Brain microvascular endothelial cell (primary cell): ENCODE measurements at places on chromosomes 3 and 15.

GRCh38 chr3:143653493-143653892, 194.8 kb downstream of the SLC9A9 start:
- DNase-seq, result no peak

GRCh38 chr3:189871418-189871817, 240.2 kb downstream of the TP63 start:
- no peak for DNase-seq

GRCh38 chr15:68603951-68604350, 25.2 kb downstream of the CORO2B start:
- DNase-seq, result no peak

GRCh38 chr3:67614195-67614594, 40.2 kb downstream of the SUCLG2 start:
- DNase-seq, result peak; percentile 14

DNA sequence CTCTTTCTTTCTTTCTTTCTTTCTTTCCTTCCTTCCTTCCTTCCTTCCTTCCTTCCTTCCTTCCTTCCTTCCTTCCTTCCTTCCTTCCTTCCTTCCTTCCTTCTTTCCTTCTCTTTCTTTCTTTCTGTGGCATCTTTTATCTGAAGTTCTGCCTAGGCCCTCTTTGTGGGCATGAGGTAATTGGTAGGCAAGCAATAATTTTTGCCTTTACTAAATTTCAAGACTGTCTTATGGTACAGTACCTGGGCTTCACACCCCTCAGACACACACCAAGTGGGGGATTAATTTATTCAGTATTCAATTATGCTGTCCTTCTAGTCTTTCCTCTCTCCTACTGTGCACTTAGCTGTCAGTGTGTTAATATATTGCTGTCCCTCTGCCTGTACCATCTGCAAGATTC, 155.5 kb downstream of the OXSM start:
- no peak for DNase-seq

GRCh38 chr3:78390221-78390620, 1350.3 kb downstream of the ROBO2 start:
- DNase-seq, result no peak

DNA sequence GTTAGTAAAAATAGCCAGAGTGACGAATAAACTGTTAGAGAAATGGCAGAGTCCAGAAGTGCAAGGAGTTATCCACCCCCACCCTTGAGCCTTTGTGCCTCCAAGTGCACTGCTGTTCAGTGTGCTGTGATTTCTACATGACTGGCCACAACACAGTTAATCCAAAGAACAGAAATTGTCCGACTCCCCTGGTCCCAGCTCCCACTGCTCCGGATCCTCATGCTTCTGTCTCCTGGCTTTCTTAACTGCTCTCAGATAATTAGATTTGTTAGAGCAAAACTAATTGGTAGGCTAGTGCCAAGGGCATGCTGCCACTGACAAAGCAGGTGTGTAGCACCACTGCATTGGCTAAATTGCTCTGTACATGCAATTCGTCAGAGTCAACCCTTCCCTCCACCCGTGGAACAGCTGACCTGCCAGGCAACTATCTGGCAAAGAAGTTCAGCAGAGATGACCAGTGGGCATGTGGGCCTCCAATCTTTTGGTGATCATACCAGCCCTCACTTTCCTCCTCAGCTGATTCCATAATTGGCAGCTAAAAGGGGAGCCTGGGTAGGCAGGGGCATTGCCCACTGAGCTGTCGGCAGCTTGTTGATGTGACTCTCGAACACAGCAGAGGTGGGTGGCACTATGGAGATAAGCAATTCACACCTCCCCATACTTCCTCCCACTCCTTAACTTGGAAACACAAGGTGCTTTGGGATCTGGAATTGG, 18.9 kb upstream of the ACAP2 start:
- no peak for DNase-seq

- DNase-seq, result no peak
Measured at GRCh38 chr3:50551681-50552435, 15.7 kb downstream of the C3orf18 start.

- no peak for DNase-seq
Measured at GRCh38 chr3:50125541-50126286, 29.4 kb upstream of the SEMA3F start.

DNA sequence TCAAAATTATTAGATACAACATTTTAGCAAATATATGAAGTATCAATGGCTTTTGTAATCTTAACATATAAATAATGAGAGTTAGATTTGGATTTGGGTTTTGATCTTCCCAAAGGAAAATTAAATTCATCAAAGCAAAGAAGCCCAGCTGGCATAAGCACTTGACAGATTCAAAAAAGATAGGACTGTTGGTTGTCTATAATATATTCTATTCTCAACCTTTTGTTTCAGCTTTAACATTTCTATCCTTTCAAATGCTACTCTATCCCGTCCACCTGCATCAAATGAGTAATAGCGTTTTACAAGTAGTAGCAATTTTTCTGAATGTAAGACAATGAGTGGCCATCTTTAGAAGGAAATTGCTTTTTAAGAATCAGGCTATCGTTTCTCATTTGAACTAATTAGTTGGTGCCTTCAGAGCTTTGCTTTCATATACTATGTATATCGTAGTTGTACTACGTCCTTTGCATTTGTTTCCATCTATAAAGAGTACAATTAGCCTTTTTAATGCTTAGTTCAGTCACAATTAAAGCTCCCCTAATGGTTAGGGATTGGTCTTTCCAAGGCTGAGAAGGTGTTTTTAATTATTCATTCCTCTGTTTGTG, 278.0 kb downstream of the UBE2E2 start:
- no peak for DNase-seq

- DNase-seq, result peak; percentile 14
Measured at GRCh38 chr15:88835646-88836045, 32.4 kb downstream of the ACAN start.

GRCh38 chr3:186461141-186461540, 83.0 kb downstream of the CRYGS start:
- DNase-seq, result peak; percentile 62

DNA sequence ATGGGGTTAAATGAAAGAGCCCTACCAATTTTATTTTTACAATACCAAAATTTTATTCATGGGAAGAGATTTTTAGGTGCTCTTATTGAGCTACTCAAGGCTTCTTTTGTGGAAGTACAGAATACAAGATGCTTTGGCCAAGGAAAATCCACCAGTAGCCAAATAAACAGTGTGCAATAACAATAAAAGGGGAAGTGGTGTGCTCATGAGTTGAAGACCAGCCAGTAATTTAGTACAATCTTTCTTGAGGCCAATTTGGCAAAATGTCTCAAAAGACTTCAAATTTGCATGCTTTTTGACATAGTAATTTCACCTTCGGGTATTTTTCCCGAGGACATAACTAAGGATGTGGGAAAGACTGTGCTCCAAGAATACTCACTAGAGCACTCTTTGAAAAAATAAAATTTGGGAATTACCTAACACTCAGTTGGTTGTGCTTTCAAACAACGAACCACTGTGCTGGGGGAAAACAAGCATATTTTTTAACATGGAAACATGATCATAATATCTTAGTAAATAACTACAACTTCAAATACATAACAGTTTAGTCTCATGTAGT, 294.0 kb downstream of the DIPK2A start:
- no peak for DNase-seq

- DNase-seq, result no peak
Measured at GRCh38 chr15:61425934-61426333, 196.8 kb upstream of the RORA start.

- no peak for DNase-seq
Measured at GRCh38 chr3:32180141-32180784, 58.2 kb upstream of the CMTM8 start.

DNA sequence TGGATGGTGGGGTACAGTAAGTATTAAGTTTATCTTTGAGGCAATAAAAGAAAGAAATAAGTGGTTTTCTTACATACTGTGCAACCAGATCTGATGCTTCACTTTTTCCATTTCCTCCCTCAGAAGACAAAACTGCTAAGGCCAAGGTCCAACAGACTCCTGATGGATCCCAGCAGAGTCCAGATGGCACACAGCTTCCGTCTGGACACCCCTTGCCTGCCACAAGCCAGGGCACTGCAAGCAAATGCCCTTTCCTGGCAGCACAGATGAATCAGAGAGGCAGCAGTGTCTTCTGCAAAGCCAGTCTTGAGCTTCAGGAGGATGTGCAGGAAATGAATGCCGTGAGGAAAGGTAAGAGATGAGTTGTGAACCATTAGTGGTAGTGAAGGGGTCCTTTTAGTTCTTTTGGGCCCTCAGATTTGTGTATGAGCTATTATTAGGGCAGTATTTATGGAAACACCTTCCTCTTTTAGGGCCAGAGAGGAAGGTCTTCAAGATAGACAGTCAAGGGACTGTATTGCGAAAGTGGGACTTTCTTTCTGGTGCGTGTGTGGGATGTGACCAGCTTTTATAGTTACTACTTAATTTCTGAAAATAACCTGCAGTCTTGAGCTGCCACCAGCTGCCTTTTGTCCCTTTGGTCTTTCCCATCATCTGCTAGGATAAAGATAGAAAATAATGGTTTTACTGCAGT, 4.6 kb downstream of the ALAS1 start:
- DNase-seq, result no peak

DNA sequence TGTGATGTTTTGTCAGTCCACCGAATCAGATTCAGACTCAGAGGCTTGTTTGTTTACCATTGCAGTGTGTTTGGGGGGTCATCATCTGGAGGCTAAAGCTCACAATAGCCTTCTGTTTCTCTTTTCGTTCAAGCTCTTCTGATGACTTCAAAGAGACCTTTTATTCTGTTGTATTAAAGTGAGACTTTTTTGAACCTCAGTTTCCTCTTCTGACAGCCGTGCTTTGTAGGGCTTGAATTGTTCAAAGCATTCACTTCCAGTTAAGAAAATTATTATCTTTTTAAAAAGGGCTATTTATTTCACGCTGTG, 1.3 kb downstream of the PXK start:
- DNase-seq, result no peak

DNA sequence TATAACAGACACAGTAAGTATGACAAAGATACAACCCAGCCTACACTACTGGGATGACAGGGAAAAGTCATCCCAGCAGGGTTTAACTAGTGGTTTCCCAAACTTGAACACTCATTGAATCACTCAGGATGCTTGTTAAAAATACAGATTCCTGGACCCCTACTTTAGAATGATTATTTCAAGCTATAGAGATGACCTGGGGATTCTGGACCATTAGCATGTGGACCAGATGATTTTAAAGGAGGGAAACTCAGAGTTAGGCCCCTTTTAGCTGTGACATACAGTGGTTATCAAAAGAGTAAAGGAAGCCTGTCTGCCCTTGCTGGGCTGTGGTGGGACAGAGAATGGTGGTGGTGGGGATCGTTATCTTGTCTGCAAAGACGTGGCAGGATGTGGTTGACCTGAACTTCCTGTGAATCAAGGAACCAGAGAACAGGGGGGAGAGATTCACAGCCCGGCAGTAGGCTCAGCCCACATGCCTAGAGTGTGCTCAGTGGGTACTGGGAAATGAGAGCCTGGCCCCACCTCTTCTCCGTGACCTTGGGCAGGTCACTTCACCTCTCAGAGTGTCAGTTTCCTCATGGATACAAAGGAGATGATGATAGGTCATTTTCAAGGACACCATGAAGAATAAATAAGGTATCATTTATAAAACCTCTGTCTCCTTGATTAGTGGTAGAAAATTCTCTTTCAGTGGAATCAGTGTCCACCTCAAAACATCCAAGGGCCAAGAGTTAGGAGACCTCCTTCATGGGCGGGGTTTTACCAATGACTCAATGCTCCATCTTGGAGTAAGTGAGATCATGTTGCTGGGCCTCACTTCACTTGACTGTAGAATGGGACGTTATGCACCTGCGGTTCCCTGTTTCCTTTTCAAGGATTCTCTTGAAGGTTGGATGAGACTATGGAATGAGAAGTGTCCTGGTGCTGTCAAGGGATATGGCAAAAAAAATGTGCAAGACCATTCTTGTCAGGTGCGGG, 306.5 kb downstream of the RPLP1 start:
- peak; percentile 84 for DNase-seq

DNA sequence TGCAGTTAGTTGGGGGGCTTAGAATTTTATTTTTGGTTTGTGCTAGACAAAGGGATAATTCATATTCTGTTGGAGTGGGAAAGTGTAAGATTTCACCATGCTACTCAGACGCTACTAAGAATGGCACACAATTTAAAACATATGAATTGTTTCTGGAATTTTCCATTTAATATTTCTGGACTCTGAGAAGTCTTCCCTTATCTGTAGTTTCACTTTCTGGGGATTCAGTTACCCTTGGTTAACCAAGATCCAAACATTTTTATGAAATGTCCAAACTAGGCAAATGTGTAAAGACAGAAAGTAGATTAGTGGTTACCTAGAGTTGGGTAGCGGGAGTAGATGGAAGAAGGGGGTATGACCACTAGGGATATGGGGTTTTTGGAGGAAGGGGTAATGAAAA, 53.1 kb downstream of the TCF12 start:
- no peak for DNase-seq

DNA sequence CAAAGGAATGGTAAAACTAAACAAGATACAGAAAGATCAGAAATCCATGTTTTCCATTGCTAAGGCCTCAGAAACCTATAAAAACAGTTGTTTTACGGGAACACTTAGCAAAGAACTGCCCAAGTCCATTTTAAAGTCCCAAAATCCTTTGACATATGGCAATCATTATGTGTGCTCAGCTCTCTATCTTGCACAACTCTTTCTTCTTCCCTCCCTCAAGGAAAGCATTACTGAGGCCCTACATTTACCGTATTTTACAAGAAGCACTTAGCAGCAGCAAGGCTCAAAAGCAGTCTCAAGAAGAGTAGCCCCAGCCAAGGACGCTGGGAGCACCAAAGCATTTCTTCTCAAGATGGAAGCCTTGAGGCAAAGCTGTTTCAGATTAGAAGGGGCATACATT, 169.6 kb upstream of the LRTM1 start:
- DNase-seq, result no peak

GRCh38 chr3:116339441-116340028, 105.8 kb downstream of the LSAMP start:
- DNase-seq, result peak; percentile 26

GRCh38 chr15:27694506-27695087, 404.5 kb downstream of the OCA2 start:
- no peak for DNase-seq

DNA sequence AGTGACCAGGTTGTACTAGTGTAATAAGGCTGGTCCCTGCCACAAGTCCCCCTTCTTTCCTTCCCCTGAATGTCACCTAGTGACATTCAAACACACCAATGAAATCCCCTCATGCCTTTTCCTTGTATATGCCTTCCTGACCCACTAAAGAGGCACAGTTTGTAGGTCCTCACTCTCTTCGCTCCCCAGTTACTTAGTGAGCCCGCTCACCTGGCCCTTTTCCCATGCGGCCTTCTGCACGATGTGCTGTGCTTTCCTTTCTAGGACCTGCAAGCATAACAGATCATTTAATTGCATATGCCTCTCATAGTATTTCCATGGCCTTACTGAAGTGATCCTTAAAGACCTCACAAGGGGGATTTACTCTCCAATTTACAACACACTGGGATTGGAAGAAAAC, 146.3 kb downstream of the THRB start:
- DNase-seq, result no peak
